Activated T-cell treated with anti-CD3 and anti-CD28 coated beads, Interleukin-2, amount 50 U/mL, for 24 hours (primary cell): ENCODE measurements at places on chromosomes 7 and 10.

- DNase-seq, result no peak
Measured at GRCh38 chr10:29869593-29869992, 189.8 kb downstream of the JCAD start.

DNA sequence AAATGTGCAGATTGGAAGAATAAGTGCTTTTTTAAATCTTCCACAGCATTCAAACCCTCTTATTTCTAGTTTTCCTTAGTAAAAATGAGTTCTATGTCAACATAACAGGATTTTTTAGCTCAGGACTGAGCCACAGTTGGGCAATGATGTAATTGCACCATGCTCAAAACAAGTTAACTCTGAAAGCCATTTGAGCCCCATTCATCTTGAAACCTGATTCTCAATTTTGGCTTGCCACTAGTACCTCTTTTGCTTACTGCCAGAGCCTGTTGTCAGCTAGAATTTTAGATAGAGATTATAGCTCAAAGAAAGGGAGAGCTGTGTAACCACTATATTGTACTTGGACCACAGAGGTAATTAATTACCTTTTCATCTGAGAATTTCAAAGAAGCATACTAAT is 1028.5 kb upstream of the PHF14 start:
- DNase-seq, result no peak

GRCh38 chr7:5578495-5578894 is 154.9 kb upstream of the TNRC18 start:
- no peak for DNase-seq

- no peak for DNase-seq
Measured at GRCh38 chr7:28682801-28683200, 270.5 kb downstream of the CREB5 start.

DNA sequence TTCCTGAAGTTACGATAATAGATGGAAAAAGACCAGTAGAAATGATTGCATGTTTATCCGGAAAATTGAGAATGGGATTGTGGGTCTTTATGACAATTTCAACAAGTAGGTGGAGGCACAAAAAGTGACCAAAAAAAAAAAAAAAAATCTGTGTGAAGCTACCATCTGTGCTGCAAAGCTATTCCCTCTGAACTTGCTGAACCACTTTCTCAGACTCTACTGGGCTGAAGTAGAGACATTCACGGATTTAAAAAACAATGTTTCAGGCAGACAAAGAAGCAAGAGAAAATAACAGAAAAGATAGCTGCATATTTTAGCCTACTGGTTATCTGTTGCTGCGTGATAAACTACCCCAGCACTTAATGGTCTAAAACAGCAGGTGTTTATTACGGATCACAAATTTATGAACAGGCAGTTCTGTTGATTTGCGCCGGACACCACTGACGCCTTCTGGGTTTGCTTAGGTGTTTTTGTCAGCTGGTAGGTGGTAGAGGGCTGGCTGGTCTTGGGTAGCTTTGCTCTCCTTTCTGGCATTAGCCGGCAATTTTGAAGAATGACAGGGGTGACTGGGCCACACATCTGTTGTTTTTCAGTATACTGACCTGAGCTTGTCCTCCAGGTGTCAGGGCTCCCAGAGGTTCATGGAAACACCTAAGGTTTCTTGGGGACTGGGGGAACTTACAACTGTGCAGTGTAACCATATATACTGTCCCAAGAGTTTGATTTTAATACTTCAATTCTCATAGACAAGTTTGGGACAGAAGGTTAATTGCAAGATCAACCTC is 665.1 kb downstream of the CCSER2 start:
- DNase-seq, result no peak

- no peak for DNase-seq
Measured at GRCh38 chr10:117441812-117442443, 66.7 kb upstream of the PDZD8 start.

GRCh38 chr10:110434489-110435096 is 63.1 kb upstream of the DUSP5 start:
- DNase-seq, result peak; percentile 8

DNA sequence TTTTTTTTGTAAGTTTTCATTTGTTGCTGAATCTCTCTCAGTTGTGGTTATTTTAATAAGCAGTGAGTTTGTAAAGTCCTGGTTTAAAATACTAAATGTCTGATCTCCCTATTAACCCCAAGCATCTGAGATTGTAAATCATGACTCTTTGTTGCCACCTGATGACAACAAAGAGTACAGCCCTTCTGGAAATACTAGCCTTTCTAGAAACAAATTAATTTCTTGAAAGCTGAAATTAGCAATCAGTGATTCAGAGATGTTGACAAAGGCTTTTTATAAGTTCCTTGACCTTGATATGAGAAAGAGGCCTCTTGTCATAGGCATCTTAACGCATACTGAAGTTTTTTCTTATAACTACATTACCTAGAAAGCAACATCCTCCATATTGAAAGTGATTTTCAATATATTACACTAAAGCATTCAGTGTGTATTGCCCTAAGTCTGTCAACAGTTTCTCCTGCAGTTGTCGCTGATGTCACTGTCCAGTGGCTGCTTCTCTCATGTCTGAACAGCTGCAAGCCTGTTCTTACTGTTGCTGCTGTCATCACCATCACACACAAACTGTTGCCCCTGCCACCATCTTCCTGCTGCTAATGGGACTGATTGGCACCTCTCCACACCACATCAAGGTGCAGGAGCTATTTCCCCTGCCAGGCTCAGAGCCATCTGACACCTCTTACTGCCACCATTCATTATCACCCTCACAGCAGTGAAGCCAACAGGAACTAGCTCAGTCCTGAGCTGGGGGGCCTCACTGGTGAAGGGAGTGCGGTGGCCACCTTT is 95.1 kb upstream of the LRGUK start:
- DNase-seq, result no peak

- DNase-seq, result no peak
Measured at GRCh38 chr10:14384116-14384730, 53.5 kb upstream of the FRMD4A start.

DNA sequence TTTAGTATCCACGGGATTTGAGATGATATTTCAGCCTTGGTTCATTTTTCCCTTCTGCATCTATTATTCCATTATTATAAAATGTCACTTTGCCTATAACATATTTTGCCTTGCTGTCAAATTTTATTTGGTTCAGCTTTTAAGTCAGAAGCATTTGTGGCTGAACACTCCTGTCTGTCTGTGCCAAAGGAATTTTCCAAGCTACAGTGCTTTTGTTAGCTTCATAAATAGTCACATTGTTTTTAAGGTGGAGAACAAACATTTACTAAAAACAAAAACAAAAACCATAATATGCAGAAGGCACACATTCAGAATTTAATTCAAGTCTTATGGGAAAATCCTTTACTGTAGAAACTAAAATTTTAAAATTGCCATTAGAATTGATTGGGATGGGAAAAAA is 33.8 kb upstream of the ELMO1 start:
- DNase-seq, result no peak

DNA sequence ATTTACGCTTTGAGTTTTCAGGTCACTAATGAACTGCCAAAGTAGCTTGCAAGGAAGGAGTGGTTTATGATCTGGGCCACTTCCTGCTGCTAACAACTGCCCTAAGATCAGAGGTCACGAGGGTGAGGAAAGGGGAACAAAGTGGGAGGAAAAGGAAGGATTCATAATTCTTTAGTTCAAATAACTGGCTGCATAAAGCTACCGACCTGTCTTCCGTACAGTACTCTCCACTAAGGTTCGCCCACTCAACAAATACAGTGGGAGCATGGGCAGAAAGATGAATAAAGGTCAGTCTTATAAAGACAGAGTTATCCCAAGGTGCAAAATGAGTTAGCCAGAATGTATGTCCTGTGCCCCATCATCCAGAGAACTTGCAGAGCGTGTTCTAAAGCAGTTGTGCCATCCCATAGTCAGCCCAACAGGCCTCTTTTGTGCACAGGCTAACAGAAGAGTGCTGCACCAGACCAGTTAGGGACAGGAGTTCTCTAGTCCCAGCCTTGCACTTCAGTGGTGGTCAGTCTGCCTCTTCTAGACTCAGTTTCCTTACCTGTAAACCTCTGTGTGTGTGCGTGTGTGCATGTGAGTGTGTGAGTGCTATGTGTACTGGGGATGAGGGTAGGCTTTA is 65.9 kb downstream of the CREB3L2 start:
- DNase-seq, result no peak

GRCh38 chr7:33832271-33832721 is 73.0 kb upstream of the BMPER start:
- no peak for DNase-seq

DNA sequence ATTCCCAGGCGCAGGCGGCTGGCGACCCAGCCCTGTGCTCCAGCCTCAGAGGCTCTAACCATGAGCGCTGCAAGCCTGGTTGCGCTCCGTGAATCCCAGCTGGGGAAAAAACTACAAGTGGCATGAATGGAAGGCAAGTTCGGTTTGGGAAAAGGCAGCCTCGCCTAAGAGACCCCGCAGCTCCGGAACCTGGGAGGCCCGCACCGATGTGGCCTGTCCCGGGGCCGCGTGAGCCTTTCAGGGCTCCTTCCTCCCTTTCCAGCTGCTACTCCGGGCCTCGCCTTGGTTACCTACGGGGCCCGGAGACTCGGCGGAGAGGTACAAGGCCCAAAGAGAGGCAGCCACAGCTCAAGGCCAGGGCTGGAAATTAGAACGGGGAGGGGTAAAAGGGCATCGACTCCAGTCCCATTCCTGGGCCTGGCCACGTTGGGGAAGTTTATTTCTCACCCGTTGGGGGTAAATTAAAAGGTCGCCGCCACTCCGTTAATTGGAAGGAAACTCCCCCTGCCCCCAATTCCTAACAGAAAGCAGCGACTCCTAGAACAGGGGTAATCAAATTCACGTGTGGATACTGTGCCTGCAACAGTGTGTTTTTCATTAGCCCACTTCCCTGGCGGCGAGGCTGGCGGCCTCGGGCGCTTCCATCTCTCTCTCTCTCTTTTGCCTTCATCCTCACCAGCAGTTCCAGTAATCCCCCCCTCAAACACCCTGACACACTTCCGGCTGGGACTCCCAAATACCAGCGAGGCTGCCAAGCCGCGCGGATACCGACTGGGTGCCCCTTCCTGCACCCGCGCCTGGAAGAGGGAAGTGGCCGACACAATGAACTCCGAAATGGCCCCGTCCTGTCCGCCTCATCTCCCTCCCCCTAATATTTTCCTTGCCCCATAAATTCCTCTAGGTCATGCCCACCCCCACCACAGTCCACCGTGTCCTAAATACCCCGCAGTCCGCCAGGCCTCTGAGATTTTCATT is 1.5 kb upstream of the HOXA9 start:
- peak; percentile 43 for DNase-seq

DNA sequence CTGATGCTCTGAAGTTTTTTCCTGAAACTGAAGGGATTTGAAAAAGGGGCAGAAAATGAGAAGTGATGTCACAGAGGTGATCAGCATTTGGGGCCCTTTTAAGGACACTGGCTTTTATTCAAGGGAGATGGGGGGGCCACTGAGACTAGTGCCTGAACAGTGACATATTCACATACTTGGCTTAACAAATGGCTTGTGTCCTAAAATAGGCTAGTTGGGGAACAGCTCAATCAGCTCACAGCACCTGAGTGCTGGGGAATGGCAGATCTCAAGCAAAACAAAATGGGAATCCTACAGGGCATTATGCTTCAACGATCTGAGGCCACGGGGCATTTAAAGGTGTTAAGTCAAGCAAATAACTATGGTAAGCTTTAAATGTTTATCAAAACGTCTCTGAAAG is 90.1 kb downstream of the UBE2H start:
- DNase-seq, result no peak

GRCh38 chr10:118569882-118570252 is 25.6 kb downstream of the PRLHR start:
- no peak for DNase-seq

GRCh38 chr7:39433550-39433949 is 132.7 kb upstream of the YAE1 start:
- no peak for DNase-seq

GRCh38 chr10:132716691-132717490 is 69.1 kb downstream of the NKX6-2 start:
- no peak for DNase-seq

- no peak for DNase-seq
Measured at GRCh38 chr7:156703773-156704482, 63.4 kb downstream of the RNF32 start.

- DNase-seq, result no peak
Measured at GRCh38 chr10:116768786-116769185, 26.4 kb upstream of the HSPA12A start.

GRCh38 chr7:479115-479947 is 40.3 kb downstream of the PDGFA start:
- no peak for DNase-seq

- no peak for DNase-seq
Measured at GRCh38 chr7:25485026-25485425, 256.7 kb upstream of the NPVF start.

DNA sequence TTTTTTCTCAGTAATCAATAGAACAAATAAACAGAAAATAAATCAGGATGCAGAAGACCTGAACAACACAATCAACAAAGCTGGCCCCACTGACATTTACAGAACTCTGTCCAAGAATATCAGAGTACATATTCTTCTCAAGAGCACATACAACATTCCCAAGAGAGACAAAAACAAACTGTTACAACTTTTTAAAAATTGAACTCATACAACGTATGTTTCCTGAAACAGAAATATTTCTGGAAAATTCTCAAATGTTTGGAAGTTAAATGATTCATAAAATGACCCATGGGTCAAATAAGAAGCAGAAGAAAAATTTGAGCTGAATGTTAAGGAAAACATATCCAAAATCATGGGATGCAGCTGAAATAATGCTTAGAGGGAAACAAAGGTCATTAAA is 93.9 kb upstream of the VIPR2 start:
- no peak for DNase-seq

DNA sequence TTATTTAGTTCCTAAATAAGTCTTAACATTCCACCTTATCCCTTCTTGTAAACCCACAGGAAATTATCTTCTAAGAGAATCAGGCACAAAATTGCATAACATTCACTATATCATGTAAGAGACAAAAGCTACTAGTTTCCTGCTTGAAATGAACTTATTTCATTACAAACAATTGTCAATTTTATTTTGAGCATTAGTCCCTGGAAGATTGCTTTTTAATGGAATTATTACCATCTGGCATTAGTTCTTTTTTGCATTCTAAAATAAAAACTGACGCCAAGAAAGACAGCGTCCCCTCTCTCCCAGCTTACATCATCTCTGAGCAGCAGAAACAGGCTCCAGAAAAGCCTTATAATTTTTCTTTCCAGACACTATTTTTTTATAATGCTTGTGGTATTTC is 121.8 kb downstream of the NOC3L start:
- no peak for DNase-seq
